ENCODE measurements at places on chromosomes 12 and 14.
A peak's percentile ranks its signal among the peaks of the same experiment; 100 is the strongest.

DNA sequence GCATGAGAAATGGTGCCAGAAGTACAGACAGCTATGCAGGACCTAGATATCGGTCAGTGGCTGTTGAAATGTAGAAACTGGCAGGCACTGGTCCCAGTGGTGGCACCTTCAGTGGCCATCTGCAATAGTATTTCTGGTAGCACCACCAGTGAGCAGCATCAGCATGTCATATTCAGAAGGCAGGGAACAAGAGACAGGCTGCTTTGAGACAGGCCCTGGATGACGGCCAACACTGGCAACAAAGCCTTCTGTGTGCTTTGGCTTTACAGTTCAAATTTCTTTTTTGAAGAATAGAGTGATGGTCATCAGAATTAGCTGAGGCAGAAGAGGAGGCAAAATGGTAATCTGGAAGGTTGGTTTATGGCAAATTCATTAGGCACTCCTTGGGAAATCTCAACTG lies 273.4 kb upstream of the SLC16A7 start:
- DNase-seq = no peak

GRCh38 chr14:32941668-32942065 lies 3.0 kb downstream of the NPAS3 start:
- DNase-seq = no peak

GRCh38 chr12:40820794-40821484 lies 128.7 kb downstream of the CNTN1 start:
- peak; percentile 57 for DNase-seq

GRCh38 chr14:106547735-106548434 lies 1021.5 kb downstream of the TMEM121 start:
- no peak for DNase-seq

GRCh38 chr14:105500726-105501101 lies 9.7 kb downstream of the TEDC1 start:
- no peak for DNase-seq

- DNase-seq = no peak
Observed at GRCh38 chr12:60071759-60072191, 475.9 kb downstream of the SLC16A7 start.

DNA sequence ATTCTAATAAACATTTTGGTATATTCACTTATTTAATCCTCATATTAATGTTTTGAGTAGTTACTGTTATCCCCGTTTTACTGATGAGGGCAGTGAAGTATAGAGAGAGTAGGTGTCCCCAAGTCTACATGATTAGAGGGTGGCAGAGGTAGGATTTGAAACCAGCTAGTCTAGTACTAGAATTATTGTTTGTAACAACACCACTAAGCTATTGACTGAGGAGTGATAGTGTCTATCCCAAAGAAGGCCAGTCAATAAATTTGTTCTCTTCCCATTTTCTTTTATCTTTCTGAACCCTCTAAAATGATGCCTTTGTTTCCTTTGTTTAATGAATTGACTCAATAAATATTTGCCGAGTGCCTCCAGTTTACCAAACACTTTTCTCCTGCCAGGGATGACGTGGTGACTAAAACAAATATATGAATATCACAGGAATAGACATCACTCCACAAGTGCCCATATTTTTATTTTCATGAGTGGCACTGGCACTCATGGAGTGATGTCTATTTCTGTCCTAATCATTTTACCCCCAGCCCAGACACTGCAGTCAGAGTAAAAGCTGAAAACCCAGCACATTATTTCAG lies 247.5 kb downstream of the SLC16A7 start:
- DNase-seq = no peak

- no peak for DNase-seq
Observed at GRCh38 chr12:100557357-100557756, 16.1 kb upstream of the GAS2L3 start.

DNA sequence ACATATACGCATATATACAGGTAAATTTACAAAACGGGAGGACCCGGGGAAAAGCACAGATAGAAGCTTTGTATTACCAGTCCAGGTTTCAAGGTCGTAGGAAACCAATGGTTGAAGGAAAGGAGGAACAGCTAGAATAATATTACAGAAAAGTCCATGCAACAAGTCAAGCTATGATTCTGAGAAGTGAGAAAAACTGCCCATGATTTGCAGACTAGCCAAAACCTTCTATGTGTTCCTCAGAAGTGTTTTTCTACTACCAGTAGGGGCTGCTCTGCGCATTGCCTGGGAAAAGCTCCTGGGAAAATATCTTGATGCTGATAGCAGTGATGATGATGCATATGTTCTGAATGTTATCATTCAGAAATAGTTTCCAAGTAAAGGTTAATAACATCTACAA lies 2.2 kb downstream of the PDZRN4 start:
- DNase-seq = peak; percentile 67
